ENCODE measurements at places on chromosomes 3 and 15.

- peak; percentile 23 for DNase-seq
Measured at GRCh38 chr3:50675179-50676030, 678 bp downstream of the DOCK3 start.

DNA sequence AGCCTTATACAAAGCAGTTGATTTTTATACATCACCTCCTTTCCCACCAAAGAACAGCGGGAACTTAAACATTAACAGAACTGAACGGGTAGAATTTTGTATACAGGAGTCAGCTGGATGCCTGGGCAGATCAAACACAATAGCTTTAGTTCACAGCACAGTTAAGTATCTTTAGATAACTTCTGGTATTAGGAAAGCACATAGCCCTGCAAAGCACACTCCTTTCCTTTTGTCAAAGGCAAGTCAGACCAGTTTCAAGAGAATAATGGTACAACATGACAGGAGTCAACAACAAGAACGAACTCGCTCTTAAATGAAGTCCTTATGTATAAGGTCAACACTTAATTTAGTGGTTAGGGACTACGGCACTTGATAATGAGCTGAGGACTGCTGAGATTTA, 26.3 kb downstream of the ABCC5 start:
- DNase-seq: no peak

GRCh38 chr3:109328202-109328601, 9.1 kb downstream of the DPPA4 start:
- DNase-seq: no peak

DNA sequence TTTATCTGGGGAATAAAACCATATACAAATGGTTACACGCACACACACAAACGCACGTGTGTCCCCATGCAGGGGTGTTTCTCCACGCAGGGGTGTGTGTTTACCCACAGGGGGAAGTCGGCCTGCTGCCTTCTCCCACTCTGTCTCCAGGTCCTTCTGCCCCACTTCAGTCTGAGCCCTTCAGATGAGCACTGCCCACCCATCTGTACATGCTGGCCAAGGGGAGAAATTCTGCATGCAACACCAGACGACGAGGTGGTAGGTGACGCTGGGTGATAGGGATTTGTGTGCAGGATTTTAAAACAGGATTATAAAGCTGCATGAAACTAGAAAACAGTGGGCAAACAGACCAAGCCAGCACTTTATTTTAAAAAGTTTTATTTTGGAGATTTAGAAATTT, 122.5 kb downstream of the TJP1 start:
- no peak for DNase-seq

DNA sequence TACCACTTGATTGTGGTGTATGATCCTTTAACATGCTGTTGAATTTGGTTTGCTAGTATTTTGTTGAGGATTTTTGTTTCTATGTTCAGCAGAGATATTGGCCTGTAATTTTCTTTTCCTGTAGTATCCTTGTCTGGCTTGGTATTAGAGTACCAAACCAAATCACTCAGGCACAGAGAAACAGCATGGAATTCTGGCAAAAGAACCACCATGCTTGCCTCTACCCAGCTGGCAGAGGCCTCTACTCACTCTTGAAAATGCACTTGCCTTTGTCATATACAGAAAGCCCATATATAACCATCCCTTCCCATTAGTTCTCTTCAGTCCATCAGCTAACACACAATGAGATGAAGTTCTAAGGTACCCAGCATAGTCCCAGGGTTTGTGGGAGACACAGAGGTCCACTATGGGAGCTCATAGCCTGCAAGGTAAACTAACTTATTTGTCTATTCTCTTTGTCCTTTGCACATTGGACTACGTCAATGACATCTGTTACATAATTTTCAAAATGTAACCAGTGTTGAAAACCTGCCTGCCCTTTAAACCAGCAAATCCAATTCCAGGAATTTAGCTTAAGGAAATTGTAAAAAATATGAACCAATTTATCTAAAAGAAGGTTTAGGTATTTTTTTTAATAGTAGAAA, 82.1 kb upstream of the POMGNT2 start:
- DNase-seq: no peak
